Posterior cingulate gyrus (tissue), 11 donors: ENCODE measurements at places on chromosomes 5 and 9.
A peak's percentile ranks its signal among the peaks of the same experiment; 100 is the strongest.

DNA sequence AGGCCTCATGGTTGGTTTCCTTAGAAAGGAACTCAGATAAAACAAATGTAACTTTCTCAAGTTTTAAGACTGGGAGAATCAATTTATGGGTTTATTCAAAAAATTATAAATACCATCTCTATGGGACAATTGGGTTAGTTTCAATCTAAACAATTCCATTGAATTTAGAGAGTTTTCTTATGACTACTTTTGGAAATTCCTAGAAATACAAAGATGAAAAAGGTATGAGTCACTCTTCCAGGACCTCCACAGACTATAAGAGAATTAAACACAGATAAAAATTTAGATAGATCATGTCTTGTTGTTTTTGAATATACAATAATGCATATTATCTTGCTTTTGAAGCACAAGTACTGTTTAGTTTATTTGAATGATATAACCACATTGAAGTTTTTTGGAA lies 188.7 kb downstream of the CHSY3 start:
- DNase-seq: no peak

DNA sequence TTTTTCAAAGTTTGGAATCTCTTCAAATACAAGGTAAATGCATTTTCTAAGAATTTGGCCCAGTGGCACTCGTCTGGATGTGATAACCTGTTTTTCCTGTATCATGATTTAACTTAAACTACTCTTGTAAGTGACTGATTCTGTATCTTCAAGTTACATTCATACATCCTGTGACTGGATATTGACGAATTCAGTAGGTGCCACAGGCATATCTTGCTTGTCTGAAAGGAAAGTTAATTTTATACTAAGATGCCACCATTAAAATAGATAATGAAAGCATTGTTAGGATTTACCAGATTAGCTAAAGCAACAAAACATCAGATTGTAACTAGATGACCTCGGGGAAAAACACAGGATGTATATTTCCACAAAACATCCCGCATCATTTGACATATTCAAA lies 175.3 kb upstream of the ZNF608 start:
- no peak for DNase-seq

DNA sequence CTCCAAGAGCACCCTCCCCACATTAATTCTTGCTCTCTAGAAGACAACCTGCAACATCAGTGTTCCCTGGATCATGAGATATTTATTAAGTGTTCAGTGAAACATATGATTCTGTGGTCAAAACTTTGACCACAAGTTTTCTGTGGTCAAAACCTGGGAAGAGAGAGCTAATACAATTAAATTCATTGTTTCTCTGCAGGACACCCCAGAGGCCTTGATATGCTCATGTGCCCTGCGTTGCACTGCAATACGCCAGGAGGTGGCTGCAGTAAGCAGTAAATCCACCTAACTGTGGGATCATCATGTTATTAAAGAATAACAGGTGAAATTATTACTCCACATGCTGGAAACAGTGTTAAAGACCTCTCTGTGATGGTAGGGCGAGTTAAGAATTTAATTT lies 109.3 kb upstream of the SPDL1 start:
- no peak for DNase-seq

DNA sequence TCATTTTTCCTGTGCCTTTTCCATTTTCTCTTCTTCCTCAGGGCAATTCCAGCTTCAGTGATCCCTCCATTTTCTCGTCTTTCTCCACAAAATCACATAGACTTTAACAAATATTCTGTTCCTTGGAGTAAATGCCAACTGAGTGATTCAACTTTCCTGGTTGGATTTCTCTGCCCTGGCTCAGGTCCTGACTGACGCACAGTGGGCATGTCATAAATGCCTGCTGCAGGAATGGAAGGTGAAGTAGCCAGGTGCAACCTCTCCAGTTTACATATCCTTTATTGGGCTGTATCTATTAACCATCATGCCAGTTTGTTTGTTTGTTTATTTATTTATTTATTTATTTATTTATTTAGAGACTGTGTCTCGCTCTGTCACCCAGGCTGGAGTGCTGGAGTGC lies 95.1 kb downstream of the MEF2C start:
- DNase-seq: no peak

DNA sequence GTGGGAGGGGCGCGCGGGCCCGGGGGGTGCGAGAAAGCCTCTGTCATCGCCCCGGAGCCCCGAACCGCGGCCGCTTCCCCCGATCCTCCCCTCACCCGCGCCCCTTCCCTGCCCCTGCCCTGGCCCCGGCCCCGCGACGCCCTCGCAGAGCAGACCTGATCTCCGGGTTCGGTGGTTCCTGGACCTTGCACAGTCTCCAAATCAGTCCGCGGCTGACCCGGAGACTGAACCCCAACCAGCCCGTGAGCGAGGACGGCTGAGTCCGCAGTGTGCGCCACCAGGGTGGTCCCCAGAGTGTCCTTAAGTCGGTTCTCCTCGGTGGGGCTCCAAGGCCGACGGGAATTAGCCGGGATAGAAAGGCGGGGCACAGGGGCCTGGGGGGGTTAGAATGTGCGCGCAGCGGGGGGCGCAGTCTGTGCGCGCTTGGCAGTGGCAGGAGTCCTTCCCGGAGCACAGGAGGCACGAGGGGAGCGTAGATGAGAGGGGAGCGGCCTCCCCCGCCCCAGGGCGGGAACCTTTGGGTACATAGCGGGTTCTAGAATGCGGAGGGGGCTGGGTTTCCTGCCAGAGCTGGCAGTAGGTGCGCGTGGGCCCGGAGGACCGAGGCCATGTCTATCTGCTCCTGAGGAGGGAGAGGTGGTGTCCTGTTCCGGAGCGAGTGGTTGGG lies 779 bp downstream of the PKN3 start:
- peak; percentile 81 for DNase-seq

DNA sequence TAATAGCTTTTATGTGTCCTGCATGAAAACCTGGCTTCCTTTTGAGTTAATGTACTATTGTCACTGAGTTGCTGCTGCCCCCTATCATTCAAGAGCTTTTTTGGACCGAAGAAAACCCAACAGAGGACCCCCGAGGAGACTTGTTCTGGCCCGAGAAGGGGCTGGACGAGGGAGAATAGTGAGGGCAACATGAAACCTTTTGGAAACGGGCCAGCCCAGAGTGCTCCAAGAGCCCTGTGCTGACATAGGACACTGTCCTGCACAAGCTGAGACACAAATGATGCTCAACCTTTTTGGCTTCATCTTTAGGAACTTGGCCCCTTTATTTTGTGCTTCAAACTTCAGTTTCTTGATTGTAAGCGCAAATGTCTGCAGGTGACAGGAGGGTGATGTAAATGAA lies 4.0 kb upstream of the GADD45G start:
- peak; percentile 33 for DNase-seq

GRCh38 chr9:122954253-122954691 lies 13.5 kb downstream of the RABGAP1 start:
- DNase-seq: no peak

DNA sequence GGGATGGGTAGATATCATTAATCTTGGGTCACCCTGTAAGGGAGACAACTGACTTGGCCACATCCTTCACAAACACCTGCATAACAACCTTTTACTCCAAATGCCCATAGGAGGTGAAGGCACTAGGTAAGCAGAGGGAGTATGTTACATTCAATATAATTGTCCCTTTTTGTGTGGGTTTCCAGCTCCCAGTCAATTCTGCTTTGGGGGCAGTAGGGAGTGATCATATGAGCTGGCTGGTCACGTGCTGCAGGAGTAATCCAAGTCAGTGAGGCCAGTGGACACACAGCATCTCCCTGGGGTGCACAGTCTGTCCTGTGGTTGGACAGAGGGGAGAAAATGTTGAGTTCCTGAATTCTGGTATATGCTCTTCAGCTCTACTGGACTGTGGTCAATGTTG lies 1.2 kb upstream of the AGXT2 start:
- DNase-seq: no peak

DNA sequence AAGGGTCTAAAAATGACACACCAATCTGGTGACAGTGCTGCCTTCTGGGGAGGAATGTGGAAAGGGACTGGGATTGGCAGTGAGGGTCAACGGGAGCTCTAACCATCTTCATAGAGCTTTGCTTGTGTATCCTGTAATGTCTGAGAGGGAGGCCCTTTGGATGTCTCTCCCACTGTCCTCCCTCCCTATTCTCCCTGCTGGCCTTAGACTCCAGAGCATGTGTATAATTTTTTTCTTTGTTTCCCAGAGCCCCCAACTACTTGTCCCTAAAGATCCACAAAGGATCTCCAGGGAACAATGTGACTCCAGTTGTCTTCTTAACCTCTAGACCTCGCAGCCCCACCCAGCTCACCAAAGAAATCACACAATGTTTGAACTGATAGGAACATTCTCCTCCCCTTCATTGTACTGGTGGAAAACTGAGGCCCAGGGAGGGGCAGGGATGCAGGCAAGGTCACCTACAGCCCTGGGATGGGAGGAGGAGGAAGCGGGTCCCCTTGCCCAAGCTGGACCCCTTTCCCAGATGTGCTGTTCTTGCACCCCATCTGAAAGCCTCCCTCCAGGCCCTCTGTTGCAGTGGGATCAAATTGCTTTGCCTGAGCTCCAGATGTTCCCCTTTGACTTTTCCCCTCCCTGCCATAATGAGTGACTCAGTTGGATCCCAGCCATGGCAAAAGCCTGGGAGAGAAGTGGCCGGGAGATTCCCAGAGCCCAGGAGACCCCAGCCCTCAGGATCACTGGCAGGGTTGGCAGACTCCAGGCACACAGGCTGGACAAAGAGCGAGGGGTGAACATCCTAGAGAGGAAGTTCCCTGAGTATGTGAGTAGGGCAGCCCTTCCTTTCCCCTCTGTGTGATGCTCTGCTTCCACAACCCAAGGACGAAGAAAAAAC lies 21.8 kb downstream of the SPARC start:
- no peak for DNase-seq

DNA sequence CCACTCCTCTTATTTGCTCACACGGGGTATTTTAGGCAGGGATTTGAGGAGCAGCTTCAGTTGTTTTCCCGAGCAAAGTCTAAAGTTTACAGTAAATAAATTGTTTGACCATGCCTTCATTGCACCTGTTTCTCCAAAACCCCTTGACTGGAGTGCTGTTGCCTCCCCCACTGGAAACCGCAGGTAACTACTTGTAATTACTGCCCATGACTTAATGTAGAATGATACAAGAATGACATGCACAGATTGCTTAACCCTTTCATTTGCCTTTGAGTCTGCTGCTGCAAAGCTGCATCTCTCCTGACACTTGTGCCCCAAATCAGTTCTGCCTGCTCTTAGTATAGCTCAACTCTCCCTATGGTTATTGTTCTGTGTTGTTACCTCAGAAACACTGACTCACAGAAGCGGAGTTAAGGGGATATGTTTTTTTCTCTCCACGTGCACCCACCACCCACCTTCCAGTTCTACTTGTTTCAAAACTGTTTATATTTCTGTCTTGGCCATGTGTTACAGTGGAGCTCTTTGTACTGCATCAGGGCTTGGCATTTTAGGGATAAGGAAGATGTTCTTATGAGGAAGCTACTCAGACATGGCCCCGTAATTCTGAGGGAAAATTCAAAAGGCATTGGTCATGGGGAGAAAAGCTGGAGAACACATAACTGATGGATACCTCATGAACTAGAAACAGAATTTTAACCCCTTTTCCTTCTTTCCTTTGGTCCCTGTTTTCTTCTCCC lies 2.3 kb downstream of the ADRB2 start:
- DNase-seq: no peak

- DNase-seq: no peak
Observed at GRCh38 chr9:119334745-119335144, 34.5 kb downstream of the BRINP1 start.

GRCh38 chr9:31908158-31908890 lies 476.1 kb upstream of the ACO1 start:
- no peak for DNase-seq

- peak; percentile 74 for DNase-seq
Observed at GRCh38 chr9:114359801-114360200, 28.0 kb downstream of the AKNA start.

DNA sequence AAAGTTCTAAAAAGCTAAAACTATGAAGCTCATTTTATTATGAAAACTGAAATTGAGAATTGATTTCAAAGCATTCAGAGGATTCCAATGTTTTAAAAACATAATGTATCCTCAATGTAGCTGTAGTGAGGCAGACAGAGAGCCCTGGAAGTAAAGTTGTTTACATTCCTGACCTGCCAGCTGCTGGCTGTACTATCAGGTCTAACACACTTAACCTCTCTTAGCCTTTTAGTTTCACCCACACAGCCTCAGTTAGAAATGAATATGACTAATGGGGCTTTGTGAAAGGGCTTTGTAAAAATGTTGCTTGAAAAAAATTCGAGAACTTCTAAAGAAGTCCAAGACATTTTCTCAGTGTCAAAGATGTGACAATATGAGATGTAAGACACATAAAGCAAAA lies 122.6 kb downstream of the FBXL17 start:
- no peak for DNase-seq

DNA sequence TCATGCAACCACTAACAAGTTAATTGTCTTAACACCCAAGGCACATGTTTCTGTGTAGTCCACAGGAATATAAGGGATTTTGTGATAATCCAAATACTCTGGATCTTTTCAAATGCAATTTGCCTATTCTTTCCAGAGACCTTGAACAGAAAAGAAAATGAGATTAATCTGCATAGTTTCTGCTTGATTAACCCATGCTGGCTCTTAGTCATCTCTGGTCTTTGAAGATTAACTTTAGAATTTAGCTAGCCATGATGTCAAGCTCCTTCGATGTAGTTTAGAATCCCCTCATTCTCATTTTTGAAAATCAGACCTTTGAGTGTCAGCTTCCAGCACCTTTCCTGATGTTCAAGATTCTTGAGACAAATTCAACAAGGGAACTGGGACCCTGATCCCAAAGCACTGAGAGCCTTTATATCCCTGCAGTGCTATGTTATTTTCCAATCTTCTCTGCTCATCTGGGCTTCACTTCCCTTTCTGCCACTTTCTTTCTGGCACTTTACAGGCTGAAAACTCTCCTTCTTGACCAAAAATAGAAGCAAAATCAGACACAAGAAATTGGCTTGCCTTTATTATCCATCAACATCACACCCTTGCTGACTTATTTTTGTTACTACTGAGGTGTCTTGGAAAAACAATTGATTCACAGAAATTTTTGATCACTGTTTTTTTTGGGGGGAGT lies 155.5 kb downstream of the PALM2AKAP2 start:
- no peak for DNase-seq

- no peak for DNase-seq
Observed at GRCh38 chr5:13878357-13878756, 66.1 kb downstream of the DNAH5 start.

DNA sequence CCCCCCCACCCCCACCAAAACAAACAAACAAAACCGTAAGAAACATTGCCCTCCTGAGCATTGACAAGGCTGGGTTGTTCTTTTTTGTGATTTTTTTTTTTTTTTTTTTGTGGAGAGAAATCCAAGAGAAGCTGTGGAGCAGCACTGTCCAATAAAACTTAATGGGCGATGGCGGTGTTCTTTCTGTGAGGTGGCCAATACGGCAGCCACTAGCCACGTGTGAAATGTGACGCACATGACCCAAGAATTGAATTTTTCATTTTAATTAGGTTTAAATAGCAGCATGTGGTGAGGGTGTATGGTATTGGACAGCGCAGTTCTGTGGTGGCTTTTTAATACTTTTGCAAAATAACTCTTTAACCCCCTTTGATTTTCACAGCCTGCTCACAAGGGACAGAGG lies 251.1 kb downstream of the PDZD2 start:
- DNase-seq: no peak
